Activated CD4-positive, alpha-beta memory T cell treated with anti-CD3 and anti-CD28 coated beads for 36 hours (primary cell): ENCODE measurements at places on chromosomes 4 and X. TPM values are rescaled to one million over a fixed set of nuclear protein-coding genes. Genes with fewer than 3 reads are reported as not detected.
A peak's percentile ranks its signal among the peaks of the same experiment; 100 is the strongest.

DNA sequence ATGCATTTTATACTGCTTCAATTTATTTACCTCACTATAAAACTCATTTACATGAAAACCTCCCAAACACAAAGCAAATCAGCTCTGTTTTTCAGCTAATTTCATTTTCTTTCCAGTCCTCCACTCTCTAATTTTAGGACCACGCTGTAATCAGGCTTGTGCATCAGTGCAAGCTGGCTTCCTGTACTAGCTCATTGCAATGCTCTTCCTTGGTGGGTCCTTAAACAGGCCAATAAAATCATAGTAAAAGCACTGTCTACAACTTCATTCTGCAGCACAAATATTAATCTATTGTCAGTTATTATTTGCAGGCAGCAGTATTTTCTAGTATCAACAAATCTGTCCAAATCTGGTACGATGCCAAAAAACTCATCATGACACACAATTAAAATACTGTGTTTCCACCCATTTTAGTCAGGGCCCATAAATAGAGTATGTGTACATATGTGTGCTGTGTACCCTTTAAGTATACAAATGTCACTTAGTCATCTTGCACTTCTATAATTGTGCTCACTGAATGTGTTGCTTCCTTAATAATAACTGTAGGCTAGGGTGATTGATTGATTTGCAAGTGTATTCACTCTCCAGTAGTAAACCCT is 178.2 kb upstream of the HCCS start:
- no peak for DNase-seq

GRCh38 chr4:171378323-171378722 is 434.9 kb upstream of the GALNTL6 start:
- DNase-seq = no peak

DNA sequence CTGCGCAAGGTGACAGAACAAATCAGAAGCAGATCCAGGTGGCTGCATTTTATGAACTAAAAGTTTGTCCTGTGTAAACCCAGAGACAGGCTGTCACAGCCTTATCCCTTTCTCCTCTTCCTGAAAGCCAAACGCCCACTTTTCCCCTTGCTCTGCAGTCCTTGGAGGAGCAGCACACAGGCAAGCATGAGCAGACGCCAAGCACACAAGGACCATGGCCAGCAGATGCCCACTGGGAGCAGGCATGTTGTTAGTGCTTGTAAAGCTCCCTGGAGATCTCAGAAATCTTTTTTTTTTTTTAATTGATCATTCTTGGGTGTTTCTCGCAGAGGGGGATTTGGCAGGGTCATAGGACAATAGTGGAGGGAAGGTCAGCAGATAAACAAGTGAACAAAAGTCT is 11.5 kb upstream of the HOPX start:
- no peak for DNase-seq

DNA sequence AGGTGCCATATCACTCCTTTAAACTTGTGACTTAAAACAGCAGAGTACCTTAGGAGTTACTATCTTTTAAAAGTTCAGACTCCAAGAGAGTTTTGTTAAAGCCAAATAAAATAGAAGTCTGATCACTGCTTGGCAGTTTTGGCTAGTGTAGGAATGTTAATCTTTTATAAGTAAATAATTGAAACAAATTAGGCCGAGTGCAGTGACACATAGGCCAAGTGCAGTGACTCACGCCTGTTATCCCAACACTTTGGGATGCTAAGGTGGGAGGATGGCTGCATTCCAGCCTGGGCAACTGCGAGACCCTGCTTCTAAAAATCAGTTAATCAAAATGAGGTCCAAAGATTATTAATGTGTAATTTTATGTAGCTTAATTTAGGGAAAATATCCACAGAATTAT is 37.2 kb downstream of the WDR44 start:
- DNase-seq = no peak

- DNase-seq = no peak
These were observed 116.9 kb upstream of the GABRA2 start for GRCh38 chr4:46506876-46507275.

DNA sequence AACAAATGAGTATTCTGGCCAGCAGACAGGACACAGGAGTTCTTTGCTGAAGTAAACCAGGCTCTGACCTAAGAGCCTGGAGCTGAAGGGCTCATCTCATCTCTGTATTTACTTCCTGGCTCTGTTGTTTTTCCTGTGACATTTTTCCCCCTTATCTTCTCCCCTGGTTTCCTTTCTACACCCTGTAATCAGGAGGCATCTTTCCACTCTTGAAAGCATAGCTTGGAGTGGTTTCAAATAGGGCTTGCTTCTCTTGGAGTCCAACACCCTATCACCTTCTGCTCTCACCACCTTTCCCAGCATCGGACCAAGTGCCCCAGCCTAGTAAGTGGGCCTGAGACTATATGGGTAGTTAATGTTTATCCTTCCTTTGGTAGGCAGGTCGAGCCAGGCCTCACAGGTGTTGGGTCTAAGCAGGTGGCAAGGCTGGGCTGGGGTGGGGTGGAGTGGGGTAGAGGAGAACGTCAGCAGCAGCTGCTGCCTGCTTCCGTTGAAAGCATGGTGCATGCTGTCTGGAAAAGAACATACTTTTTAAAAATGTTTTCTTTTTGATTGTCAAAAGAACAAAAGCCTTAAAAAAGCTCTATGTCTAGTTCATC is 1.2 kb downstream of the DRP2 start:
- DNase-seq = no peak

DNA sequence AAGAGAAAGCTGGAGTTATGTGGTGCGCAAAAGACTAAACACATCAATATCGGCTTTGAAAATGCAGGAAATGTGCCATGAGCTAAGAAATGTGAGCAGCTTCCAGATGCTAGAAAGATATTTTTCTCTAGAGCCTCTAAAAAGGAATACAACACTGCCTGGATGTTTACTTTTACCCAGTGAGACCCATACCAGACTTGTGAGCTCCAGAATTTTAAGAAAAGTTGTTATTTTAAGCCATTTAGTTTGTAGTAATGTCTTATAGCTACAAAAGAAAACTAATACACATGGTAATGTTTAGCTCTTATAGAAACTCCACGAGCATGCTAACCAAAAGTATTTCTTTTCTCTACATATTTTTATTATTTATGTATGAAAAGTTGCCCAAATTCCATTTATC is 1389.4 kb downstream of the C4orf33 start:
- DNase-seq = no peak

DNA sequence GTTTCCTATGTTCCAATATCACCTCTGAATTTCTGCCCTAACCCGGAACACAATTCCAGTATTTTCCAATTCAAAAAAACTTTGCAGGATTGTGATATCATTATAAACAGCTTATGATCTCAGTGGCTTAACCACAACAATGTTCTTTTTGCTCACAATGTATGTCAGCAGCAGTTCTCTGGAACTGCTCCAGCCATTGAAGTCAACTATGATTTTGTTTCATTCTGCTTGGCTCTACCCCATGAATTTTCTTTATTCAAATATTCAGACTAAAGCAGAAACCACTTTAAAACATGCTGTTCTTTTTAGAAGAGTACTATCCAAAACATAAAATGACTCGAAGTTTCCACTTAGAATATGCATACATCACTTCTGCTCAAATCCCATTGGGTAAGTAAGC is 1611.1 kb downstream of the ARAP2 start:
- no peak for DNase-seq

- no peak for DNase-seq
These were observed 983.1 kb upstream of the PABPC4L start for GRCh38 chr4:135184715-135185114.

- no peak for DNase-seq
These were observed at the start of gene SLITRK2 for GRCh38 chrX:145817331-145818185. Gene SLITRK2, plus strand, starts transcription at chrX:145817829. Its CDS starts 4,597 bp downstream, at chrX:145822426.

DNA sequence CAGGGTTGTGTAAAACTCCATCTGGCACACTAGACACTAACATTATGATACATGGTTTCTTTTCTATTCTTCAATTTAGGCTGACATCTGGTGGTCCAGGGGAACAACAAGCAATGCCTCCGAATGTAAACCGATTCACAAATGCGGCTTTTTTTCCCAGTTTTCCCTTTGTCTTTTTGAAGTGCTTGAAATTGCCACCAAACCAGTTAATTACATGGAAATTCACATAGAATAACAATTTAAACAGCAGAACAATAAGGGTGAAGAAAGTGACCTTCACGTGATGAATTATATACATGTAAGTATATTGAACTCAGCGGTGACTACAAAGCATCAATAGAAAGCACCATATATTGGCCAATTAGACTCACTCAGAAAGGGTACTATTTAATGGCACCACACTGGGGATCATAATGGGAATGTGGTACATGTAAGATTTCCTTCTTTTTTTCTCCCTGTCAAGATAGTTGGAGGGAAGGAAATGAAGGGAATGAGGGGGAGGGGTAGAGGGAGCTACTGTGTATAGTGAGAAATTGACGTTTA is 103.9 kb downstream of the MMRN1 start:
- DNase-seq = no peak

GRCh38 chr4:56909086-56909894 is 1.6 kb downstream of the REST start:
- peak; percentile 68 for DNase-seq

DNA sequence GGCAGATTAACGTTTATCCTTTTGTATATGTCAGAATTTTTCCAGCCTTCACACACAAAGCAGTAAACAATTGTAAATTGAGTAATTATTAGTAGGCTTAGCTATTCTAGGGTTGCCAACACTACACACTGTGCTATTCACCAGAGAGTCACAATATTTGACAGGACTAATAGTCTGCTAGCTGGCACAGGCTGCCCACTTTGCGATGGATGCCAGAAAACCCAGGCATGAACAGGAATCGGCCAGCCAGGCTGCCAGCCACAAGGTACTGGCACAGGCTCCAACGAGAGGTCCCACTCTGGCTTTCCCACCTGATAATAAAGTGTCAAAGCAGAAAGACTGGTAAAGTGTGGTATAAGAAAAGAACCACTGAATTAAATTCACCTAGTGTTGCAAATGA is 94.8 kb downstream of the TET2 start:
- no peak for DNase-seq

- no peak for DNase-seq
These were observed 68.0 kb downstream of the YIPF7 start for GRCh38 chr4:44583393-44583792.

GRCh38 chr4:57154191-57154590 is 44.0 kb upstream of the IGFBP7 start:
- DNase-seq = no peak

DNA sequence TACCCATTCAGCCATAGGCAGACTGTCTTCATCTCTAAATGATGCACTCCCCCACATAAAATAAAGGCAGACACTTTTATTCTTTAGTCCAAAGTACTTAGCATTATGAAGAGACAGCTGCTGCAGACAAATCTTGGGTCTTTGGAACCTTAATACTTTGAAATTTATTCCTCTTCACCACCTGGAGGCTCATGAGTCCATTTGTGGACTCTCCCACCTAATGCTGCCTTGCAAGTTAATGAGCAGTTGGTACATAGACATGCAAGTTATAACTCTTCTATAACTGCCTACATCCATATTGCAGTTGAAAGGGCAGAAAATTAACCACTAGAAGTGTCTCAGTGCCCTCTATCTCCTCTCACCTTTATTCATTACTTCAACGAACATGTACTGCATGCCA is 118.6 kb upstream of the CPEB2 start:
- DNase-seq = no peak

DNA sequence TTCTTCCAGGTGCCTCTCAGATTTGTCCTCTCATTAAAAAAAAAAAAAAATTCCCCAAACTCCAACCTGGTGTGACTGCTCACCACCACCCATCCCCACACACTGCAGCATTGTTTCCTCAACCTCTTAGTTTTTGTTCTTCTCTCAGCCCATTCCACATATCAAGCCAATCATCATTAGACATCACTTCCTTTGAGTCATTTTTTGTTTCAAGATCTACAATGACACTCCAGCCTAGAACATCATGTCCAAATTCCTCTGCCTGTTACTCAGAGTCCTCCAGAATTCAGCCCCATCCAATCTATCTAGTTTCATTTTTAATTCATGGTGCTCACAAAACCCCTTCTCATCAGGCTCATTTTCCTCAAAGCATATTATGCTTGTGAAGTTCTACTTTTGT is 262.5 kb upstream of the TEX13A start:
- no peak for DNase-seq

DNA sequence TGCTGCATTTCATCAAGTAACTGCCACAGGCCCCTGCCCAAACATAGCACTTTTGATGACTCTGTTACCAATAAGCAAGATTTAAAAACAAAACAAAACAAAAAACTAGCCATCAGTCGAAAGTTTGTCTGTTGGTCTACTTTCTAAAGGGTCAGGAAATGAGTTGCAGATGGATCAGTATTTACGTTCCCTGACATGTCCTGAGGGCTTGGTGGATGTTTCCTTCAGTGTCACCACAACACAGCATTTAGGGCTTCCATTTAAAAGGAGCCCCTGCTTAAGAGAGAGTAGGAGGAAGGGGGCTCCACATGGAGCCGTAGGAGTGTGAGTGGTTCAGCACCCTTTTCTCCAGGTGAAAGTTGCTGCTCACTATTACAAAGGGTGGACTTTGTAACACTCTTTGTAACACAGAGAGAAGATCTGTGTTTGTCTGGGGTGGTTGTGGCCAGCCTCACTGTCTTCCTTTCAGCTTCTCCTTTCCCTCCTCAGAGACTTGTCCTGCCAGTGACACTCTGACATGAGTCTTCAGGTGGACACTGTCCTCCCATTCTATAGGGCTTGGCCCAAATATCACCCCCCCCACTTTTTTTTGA is 167.5 kb upstream of the PDE5A start:
- no peak for DNase-seq

DNA sequence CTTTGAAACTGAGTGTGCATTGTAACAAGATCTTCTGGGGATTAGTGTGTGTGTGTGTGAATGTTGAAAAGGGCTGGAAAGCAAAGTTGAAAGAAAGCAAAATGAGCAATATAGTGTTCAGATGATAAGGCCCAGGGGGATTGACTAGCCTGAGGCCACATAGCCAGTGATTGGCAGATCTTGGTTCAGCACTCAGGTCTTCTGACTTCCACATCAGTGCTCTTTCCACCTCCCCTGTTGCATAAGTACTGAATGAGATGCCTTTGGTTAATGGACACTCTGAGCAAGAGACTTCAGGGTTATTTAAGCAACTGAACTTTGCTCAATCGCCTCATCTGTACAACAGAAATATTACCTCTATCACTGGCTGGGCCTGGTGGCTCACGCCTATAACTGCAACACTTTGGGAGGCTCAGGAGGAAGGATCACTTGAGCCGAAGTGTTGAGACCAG is 120.4 kb downstream of the TMEM164 start:
- DNase-seq = no peak

GRCh38 chrX:17605676-17606075 is 131.6 kb upstream of the SCML1 start:
- DNase-seq = no peak

GRCh38 chr4:56475917-56476316 is 8.5 kb downstream of the SRP72 start:
- DNase-seq = no peak

The PDCL2 gene
- not detected for total RNA-seq

The P2RY10 gene
- total RNA-seq = 39.3 TPM

The F8 gene
- total RNA-seq = 8.9 TPM

The H2BW1 gene
- total RNA-seq = not detected

The NSG1 gene
- 9.1 TPM for total RNA-seq

The CT47B1 gene
- not detected for total RNA-seq

The PLAC1 gene
- 0.31 TPM for total RNA-seq

The ARX gene
- total RNA-seq = not detected
